Stimulated activated CD4-positive, alpha-beta T cell treated with anti-CD3 and anti-CD28 coated beads, TNF-alpha, amount 100 ng/mL, for 4 hours (primary cell): ENCODE measurements at places on chromosomes 12 and 14.

- no peak for DNase-seq
Measured at GRCh38 chr14:60565211-60565610, 56.3 kb downstream of the SIX6 start.

- no peak for DNase-seq
Measured at GRCh38 chr14:75200451-75200850, 24.0 kb upstream of the TMED10 start.

DNA sequence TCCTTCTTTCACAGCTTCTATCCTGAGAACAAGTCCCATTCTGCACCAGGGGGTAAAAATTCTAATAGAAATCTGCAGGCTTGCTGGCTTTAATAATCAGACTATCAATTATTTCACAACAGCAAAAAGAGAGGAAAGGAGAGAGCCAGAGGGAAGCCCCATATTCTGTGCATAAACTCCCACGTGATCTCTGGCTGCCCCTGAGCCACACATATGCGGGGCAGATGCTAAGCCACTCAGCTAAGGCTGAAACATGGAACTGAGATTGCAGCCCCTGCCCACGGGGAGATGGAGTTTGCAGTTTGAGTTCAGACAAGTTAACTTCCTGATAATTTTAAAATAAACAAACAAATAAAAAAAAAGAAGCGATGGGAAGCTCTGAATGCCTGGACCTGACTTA lies 254.4 kb upstream of the CCDC196 start:
- DNase-seq = no peak

- DNase-seq = no peak
Measured at GRCh38 chr14:80426683-80427082, 215.4 kb upstream of the DIO2 start.

GRCh38 chr12:11654338-11654737 lies 4.9 kb downstream of the ETV6 start:
- DNase-seq = no peak

DNA sequence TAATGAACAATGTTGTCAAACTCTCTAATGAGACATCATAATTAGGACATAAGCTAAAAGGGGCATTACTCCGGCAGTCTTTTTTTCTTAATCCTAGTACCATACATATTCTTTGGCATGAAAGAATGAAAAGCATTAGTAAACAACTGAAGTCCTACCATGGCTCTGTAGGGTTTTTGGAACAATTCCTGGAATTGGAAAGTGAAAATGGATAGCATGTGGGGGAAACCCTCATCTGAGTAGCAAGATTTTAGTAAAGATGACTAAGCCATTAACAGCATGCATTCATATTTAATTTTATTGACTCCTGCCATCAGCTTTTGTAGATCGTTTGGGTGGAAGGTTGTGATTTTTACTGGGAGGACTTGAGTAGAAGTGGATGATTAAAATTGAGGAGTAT lies 216.2 kb upstream of the PDZRN4 start:
- no peak for DNase-seq

GRCh38 chr14:90857866-90858265 lies 41.6 kb upstream of the TTC7B start:
- no peak for DNase-seq

DNA sequence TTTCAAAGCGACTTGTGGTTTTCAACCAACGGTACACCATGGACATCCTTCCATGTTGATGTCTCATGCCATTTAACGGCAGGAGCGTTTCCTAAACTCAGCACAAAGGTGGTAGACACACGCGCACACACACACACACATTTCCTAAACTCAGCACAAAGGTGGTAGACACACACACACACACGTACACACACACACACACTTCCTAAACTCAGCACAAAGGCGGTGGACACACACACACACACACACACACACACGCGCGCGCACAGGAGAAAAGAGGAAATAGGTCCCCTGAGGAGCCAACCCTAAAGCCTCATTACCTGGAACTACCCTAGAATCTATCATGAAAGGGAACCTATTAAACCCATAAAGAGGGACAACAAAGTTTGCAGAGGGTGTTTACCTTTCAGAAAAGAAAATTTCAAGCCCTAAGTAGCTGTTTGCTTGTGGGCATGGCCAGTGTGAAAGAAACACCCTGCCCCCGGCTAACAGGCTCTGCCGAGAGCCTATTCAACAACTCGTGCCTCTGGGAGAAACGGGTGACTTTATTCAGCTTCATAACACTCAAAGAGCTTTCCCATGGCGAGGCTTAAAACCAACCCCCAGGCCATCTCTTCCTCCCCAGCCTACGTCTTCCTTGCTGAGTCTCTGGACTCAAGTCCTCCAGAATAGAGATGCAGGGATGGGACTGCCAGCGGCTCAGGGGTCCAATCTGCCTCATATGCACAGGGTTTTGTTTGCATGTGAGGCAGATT lies 31.8 kb downstream of the SLC8B1 start:
- DNase-seq = no peak

DNA sequence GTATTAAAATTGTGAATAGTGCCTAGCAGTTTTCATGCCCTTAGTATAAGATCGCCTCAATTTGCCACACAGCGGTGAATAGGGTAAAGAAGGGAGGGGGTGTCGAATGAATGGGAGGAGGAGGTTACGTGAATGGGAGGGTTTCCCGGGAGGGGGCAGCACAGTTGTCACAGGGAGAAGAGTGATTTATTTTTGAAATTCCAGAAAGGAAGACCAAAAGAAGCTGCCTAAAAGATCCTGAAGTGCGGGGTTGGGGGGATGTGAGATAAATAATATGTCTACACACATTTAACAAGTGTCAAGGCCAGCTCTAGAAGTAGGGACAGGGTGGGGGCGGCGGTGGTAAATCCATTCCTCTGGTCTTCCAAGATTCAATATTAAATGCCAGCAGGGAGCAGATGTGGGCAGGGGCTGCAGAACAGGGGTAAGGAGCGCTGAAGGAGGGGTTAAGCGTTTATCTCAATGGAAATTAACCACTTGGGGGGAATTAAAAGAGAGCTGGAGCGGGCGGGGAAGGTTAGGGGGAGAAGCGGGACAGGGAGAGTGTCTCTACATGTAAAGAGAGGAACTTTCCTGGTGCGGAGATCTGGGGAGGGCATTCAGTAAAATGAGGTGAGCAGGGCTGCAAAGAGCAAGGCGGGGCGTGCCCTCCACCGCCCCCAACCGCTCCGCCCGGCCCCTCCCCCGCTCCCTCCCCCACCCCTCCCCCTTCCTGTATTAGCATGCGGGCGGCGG lies 867 bp downstream of the C12orf42 start:
- DNase-seq = no peak

DNA sequence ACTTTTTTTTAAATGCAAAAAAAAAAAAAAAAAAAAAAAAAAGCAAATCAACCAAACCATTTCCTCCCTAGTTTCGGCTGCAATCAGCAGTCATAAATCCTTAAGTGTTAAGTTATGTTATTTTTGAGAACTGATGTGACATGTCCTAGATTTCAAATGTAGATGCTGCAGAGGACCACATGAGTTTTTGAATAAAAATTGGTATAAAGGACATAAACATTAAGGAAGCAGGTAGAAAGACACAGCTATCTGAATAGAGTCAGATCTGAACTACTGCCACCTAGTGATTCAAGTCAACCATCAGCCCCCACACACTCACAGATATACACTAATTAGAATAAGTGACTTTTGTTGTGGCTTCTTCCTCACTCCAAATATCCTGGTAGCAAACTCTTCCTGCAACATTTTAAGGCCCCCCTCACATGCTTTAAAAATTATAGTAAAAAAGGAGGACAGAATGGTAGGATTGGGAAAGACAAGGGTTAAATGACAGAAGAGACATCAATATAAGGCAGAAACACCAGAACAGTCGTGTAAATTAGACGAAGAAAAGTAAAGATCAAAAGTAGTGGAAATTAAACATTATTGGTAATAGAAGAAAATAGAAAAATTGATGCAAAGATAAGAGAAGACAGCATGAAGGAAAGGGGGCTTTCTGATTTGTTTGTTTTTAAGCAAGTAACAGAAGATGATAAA lies 394.5 kb upstream of the ATP2B1 start:
- no peak for DNase-seq

GRCh38 chr12:70467918-70468733 lies 102.0 kb downstream of the KCNMB4 start:
- DNase-seq = no peak
